ENCODE measurements at places on chromosomes 2 and 18.
A peak's percentile ranks its signal among the peaks of the same experiment; 100 is the strongest.

DNA sequence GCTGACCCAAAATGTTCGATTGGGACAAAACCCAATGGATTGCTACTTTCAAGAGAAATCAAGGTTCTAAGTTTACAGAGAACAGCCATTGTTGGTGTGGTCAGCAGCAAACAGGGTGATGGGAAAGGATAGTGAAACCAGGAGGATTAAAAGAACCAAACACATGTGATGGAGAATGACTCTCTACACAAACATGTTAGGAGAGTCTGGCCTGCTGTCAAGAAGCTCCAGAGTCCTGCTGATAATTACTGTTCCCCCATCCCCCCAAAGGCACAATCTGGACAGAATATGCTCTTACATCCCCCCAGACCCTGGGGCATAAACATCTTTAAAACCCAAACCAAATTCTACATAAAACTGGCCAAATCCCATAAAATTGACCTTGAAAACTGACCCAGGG, 32.0 kb upstream of the ACYP2 start:
- DNase-seq: no peak

DNA sequence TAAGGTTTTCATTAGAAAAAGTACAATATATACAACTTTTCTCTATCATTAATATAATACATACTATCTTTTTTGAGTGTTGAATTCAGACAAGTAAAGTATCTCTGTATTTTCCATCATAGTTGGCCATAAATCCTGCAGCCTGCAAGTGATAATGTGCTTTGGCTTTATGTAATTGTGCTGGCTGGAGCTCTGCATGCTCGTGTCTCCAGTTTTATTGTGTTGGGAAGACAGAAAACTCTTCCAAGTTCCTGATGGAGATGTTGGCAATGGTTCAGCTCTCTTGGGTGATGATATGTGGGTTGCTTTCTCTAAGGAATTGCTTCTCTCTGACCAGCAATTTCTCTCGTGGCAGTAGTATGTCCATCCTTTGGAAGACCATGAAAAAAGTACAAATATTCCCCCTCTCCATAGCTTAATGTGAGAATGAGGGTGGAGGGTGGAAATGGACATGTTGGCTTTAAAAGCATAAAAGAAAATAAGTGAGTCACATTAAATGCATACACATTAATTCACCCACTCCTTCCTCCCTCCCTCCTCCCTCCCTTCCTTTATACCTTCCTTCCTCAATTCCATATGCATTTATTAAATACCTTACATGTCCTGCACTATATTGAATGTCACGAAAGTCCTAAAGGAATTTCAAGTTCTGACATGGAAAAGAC, 344.2 kb downstream of the MTX2 start:
- DNase-seq: no peak

DNA sequence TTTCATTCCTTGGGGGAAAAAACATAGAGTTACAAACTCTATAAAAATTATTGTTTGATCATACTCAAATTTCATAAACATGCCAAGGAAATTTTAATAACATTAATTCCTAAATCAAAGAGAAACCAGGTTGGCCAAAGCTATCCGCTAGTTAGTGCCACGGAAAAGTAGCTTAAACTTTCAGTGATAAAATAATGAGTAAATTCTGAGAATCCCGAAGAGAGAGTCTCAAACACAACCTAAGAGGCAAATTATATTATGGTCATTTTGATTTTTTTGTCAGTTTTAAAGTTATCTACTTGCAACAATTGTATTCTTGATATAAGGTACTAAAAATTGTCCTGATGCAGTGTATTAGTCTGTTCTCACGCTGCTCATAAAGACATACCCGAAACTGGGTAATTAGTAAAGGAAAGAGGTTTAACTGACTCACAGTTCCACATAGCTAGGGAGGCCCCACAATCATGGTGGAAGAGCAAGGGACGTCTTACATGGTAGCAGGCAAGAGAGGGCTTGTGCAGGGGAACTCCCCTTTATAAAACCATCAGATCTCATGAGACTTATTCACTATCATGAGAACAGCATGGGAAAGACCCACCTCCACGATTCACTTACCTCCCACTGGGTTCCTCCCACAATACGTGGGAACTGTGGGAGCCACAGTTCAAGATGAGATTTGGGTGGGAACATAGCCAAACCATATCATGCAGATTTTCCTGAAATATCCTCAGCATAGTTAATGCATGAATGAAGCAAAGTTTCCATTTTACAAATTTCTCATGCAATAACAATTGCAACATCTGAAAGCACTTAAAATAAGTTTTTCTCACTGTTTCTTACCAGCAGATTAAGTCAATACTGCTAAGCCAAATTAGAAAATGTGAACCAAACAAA, 205.9 kb upstream of the STK17B start:
- peak; percentile 26 for DNase-seq

DNA sequence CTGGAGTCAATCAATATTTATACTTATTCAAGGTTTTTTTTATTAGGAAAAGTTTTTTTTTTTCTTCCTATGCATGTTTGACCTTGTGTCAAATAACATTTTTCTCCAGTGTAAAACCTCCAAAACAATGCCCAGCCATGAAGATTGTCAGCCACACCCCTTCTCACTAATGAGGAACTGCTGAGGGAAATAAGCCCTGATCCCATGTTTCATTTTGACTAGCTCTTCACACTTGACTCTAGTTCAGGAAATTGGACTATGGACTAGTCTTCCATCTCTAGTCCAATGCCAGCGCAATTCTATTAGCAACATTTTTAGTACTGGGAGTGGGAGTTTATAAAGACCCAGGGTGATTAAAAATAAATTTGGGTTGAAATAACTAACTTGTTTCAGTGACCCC, 275.6 kb upstream of the CXCR4 start:
- DNase-seq: no peak

GRCh38 chr2:99476629-99477028, 13.2 kb downstream of the REV1 start:
- no peak for DNase-seq

DNA sequence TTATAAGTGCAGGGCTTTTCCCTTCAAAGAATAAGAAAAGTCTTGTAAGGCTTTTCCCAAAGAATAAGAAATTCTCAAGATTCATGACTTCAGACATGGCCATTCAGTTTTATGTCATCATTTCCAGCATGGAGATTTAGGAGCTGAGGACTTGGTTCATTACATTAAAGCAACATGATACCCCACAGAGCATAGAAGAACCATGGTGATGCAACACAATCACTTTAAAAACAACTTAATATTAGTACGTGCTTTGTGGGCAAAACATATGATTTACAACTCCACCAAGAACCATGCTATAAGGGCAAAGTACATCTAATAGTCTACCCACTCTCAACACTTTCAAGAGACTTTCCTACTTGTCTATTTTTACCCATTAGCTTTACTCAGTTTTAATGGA, 214.4 kb downstream of the SRBD1 start:
- DNase-seq: no peak

GRCh38 chr2:231701456-231702373, 6.6 kb upstream of the PTMA start:
- no peak for DNase-seq

DNA sequence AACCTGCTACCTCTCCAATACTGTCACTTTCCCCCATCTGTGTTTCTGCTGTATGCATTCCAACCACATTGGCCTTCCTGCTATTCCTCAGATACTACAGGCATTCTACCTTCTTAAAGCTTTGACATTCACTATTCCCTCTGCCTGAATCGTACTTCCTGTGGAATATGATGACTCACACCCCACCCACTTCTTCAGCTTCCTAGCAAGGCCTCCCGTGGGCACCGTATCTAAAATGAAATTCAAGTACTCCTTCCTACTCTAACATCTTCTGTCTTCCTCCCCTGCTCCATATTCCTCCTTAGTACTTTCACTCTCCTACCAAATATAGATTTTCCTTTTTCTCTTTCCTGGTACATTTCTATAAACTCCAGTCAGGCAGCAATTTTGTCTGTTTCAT, 710.4 kb downstream of the RNF144A start:
- DNase-seq: peak; percentile 6

DNA sequence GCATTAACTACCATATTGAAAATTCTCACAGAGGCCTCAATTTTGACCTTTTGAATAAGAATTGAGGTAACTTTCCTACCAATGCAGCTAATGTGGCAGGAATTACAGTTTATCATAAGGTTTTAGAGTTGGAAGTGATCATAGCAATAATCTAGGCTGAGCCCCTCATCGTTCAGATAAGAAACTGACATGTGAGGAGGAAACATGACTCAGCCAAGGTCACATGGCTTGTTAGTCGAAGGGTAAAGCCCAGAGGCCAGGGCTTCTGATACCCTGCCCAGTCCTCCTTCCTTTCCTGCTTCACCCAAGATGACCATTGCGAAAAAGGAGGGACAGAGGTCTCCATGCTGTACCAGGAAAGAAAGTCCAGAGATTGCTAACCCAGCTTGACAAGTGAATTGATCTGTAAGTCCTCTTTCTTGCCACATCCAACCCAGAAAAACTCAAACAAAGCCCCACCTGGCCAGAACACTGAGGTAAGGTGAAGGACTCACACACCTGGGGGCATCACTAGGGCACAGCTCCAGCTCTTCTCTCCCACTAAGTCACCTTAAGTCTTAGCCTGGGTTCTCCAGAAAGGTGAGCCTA, 174.8 kb downstream of the EN1 start:
- DNase-seq: no peak

DNA sequence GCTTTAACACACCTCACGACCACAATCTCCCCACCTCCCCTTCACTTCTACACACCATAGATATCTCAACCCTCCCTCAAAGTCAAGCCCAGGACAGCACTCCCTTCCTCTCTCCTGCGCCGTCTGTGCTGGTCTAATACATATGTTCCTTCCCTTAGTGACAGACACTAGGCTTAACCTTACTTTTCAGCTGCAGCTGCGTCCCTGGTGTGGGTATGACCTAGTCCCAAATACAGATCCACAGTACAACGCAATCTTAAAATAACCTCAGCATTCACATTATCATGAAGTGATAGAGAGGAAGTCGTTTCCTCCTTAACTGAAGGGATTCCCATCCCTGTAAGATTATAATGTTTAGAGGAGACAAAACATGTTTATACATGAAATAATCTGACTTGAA, 192.7 kb upstream of the TANK start:
- DNase-seq: no peak

GRCh38 chr2:191202881-191203397, 42.3 kb upstream of the MYO1B start:
- DNase-seq: no peak

DNA sequence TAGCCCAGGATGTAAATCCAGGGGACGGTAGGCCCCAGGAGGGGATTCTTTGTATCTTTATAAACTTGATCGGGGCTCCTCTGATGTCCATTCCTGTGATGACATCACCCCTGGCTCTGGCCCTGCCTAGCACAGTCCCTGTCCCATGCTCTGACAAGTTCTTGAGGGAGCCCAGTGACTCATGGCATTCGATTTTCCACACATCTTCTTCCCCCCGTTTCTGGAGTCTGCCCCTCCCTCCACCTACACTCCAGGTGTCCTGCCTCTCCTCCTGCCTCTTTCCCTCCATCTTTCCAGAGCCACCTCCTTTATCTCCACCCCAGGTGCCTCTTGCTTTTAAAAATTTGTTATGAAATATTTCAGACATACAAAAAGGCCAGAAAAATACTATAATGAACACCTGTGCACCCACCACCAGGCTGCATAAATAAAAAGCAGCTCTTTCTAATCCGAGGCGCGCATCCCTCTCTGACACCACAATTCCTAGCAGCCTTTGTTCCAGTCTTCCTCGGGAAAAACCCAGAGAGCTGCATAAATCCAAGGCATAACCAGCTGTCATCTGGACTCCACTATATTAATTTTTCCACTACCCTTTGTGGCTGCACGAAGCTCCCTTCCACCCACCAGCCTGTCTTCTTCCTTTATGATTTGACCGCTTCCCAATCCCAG, 207.7 kb downstream of the ZBTB7C start:
- DNase-seq: no peak

GRCh38 chr18:67359873-67360838, 156.4 kb downstream of the DSEL start:
- peak; percentile 72 for DNase-seq

GRCh38 chr18:63684718-63685117, 18.0 kb upstream of the SERPINB11 start:
- no peak for DNase-seq

GRCh38 chr2:48574353-48575287, 43.0 kb upstream of the GTF2A1L start:
- DNase-seq: no peak

GRCh38 chr2:66364495-66365333, 70.2 kb upstream of the MEIS1 start:
- no peak for DNase-seq

- DNase-seq: no peak
These were observed 2.4 kb downstream of the TRABD2A start for GRCh38 chr2:84878459-84878858.

- DNase-seq: no peak
These were observed 62.6 kb downstream of the MALT1 start for GRCh38 chr18:58733866-58734265.

Data from amniotic stem cell (primary cell).